ENCODE measurements at places on chromosomes 4 and X.

DNA sequence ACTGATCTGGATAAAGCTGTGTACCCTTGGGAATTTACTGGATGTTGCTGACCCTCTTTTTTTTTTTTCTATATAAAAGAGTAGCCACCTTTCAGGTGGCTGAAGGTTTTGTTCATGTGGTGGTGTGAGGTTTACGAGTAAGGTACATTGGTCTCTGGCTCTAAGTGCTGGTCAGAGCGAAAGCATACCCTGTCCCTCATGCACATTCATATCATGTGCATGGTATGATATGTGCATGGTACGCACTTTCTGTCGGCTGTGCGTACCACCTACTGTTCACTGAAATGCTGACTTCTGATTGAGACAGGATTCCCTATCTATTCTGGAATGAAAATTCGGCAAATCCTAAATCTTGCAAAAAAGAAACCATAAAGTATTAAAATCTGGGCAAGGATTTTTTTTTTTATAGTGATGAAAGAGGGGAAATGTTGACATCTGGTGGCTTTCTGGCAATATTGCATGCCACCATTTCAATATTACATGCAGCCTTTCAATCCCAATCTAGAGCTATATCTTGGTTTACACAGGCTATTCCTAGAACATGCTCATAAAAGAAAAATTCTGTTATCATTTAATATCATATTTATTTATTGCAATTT is 32.8 kb downstream of the FAM149A start:
- DNase-seq: no peak

DNA sequence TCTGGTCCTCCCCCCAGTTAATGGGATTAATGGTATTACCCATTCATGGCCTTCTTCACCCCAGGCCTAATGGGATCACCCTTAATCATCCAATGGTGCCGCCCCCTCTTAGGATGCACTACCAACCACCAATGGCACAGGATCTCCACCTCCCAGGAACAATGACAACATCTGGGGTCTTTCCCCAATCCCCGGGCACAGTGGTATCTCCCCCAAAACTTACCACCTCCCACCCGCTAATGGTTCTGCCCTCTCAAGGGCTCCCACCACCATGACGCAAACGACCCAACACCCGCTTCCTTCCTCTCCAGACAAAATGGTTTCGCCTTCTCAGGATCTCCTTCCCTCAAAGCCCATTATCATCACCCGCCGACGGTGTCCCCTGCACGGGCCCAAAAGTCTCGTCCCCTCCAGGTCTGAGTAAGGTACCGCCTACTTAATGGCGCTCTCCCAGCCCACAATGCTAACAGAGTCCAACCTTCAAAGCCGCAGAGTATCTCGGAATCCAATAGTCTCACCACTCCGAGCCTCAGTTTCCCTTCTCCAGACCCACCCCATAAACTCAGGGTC is 458 bp downstream of the GRIPAP1 start:
- peak; percentile 42 for DNase-seq

DNA sequence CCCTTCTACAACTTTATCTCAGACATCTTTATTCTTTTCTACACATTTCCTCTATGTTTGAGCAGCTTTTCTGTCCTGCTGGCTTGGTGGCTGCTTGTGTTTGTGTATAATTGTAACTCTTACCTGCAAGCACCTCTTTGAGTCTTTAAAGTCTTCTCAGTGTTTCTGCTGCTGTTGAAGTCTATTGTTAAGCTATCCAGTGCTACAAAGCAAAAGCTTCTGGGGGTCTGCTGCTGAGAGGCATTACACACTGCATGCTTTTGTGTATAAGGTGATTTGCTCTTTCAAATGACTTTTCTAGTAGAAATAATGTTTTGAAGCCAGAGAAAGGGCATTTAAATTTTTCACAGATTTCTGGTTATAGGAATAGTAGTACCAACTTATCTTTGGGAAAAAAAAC is 241.8 kb downstream of the DTHD1 start:
- DNase-seq: no peak

DNA sequence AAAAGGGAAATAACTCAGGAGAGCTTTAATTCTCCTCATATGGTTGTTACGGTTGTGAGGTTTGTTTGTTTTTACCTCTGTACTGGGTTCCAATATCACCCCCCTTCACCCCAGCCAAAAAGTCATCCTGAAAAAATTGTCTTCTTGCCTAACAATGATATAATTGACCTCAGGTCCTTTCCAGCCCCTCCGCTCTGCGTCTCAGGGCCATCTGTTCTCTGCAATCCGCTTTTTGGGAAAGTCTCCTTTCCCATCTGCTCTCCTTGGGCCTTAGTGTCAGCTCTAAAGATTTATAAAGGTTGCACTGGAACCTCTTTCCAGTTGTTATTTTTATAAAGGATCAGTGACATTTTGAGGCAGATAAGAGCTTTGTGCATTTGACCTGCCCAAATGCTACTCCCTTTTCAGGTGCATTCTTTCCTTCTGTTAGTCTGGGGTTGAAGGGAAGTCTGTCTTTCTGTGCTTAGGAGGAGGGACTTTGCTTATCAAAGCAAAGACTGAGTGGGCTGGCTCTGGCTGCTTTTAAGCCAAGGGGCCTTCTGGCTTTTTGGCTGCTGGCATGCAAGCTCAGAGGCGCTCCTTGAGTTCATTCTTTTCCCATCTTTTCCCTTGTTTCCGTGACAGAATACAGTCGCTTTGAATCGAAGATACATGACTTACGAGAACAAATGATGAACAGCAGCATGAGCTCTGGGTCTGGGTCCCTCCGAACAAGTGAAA is 34.1 kb downstream of the DLG3 start:
- DNase-seq: no peak

- DNase-seq: no peak
Observed at GRCh38 chr4:85717351-85717750, 242.4 kb downstream of the ARHGAP24 start.

DNA sequence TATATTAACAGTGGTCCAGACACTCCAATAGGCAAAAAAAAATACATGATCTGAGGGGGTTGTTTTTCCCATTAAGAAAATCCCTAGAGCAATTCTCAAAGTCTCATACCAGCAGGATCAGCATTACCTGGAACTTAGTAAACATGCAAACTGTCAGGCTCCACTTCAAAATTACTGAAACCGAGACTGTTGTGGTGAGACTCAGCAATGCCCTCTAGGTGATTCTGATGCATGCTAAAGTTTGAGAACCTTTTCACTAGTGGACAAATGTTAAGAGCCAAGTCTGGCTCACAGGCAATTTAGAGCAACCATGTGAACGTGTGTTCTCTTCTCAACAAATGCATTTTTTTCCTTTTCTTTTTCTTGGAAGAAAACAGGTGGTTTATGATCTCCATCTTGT is 30.2 kb downstream of the NEK1 start:
- peak; percentile 49 for DNase-seq

- DNase-seq: no peak
Observed at GRCh38 chr4:159401791-159402380, 299.0 kb downstream of the RAPGEF2 start.

GRCh38 chrX:72381439-72382201 is 75.9 kb upstream of the CITED1 start:
- no peak for DNase-seq

DNA sequence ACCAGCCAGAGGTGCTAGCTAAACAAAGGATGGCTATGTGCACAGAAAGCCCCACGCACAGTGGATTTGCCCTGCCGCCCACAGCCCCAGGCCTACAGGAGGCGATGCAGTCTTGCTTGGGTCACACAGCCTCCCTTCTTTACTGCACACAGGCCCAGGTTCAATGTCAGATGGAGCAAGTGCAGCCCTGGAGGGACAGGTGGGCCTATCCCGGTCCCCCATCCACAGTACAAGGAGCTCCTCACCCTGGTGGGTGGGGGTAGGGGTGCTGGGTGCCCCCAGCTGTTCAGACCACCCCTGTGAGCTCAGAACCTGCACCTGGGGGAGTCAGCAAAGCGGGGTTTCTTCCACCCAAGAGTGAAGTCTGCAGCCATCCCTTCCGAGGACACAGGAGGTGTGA is 87.8 kb downstream of the WFS1 start:
- no peak for DNase-seq

DNA sequence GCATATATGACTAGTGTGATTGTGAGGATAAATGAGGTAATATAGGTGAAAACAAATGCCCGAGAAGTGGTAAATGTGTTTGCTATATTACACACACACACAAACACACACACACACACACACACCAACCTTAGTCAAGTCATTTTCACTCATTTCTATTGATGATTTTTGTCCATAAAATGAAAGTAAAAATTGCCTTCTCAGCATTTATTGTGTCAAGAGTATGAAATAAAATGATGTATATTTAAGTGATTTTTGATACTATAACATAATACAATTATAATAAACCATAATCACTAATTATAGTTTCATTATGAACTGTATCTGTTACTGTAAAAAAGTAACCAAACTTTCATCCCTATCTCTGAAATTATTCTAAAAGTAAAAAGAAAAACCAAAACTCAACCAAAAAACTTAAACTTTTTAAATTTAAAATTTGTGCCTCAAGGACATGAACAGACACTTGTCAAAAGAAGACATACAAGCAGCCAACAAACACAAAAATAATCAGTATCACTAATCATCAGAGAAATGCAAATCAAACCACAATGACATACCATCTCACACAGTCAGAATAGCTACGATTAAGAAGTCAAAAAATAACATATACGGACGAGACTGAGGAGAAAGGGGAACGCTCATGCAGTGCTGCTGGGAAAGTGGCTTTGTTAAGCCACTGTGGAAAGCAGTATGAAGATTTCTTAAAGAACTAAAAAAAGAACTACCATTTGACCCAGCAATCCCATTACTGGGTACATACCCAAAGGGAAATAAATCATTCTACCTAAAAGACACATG is 601.0 kb downstream of the TMA16 start:
- no peak for DNase-seq

GRCh38 chr4:133314991-133315390 is 165.9 kb downstream of the PCDH10 start:
- DNase-seq: no peak

- DNase-seq: no peak
Observed at GRCh38 chrX:124028182-124028581, 66.7 kb downstream of the STAG2 start.

DNA sequence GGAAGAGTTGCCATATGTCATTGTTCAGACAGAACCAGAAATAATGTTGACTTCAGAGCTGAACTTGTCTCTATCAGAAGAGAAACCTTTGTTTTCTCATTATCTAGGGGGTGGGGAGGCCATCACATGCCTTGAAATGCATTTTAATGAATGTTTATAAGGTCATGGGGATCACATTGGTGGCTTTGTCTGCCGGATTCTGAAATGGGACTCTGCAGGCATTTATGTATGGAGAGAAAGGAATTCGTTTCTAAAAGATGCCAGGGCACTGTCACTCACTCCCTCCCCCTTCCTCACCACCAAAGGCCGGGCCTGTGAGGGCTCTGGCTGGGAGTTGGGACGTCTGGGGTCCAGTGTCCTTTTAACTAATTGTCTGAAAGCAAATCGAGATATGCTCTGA is 102.2 kb downstream of the MAMLD1 start:
- no peak for DNase-seq

DNA sequence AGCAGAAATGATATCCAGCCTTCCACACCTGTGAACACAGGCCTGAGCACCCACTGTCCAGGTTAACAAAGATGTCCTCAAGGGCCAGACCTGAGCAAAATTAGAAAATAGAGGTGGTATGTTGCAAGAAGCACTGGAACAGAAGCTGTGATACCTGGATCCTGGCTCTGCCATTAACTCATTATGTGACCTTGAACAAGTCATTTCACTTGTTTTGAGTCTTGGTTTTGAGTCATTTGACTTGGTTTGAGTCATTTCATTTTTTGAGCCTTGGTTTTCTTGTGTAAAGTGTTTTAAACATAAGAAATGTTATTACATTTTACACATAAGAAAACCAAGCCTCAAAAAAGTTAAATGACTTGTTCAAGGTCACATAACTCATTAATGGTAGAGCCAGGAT is 2.9 kb upstream of the NWD2 start:
- DNase-seq: peak; percentile 59

DNA sequence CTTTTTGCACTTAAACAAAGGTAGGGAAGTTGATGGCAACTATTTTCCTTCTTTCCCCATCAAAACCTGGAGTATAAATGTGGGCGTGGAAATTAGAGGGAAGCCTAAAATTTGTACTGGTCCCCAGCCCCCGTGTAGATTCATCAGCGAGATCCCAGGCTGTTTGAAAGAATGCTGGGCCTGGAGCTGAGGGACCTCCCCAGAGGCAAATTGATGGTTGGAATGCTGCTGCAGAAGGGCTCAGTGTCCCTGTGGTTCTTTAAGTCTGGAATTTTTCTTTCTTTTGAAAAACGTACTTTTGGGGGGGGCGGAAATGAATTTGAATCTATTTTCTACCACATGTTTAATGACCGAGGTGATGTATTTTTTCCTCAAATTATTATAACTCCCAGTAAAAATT is 197.2 kb downstream of the CBR4 start:
- DNase-seq: no peak

DNA sequence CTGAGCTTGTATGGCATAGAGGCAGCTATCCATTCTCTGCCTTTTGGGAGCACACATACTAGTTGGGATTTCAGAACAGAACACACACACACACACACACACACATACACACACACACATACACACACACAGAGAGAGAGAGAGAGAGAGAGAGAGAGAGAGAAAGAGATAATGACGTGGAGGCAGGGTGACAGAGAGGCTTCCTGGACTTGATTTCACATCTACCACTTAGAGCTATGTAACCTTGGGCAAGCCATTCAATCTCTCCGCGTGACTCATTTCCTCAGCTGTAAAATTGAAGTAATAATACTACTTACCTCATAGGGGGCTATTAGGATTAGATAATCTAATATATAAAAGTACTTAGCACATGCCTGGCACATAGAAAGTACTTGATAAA is 12.3 kb upstream of the GRIA3 start:
- DNase-seq: no peak

DNA sequence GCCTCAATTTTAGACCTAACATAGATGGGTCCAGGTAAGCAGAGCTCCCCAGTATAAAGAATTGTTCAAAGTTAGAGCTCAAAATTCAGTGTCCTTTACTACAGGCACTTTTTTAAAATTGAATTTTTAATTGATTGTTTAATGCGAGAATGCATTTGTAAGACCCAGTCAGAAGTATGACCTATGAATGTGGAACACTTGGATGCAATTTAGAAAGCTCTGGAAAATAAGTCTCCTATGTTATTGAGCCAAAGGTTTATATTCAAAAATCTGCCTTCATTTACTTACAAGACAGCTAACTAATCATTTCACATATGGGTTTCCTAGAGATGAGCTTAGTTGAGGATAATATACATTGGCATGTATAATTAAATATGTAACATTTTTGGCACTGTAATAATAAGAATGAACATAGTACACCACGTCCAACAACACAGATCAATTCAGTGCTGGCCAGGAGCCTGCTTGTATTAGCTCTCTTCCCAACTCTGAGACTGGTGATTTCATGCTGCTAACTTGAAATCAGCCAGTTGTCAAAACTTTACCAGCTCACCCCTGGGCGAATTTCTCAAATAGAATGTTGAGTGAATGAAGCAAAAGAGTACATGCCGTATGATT is 197.2 kb upstream of the NPY2R start:
- no peak for DNase-seq

DNA sequence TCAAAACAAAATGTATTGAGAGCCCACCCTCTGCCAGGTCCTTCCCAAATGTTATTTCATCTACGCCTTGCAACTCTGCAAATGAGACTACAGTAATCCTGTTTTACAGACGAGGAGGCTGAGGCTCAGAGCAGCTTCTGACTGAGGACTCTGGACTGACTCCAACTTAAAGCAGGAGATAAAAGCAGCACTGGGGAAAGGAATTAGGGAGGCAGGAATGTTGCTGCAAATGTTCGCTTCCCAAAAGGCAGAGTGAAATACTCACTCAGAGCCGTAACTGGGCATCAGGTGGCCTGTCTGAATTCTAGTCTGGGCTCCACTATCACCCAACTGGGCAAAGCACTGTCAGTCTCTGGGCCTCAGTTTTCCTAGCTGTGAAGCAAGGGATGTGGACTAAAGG is 94.7 kb upstream of the SRD5A3 start:
- DNase-seq: no peak

GRCh38 chr4:13207226-13207625 is 276.9 kb downstream of the RAB28 start:
- DNase-seq: no peak

Data from activated CD4-positive, alpha-beta T cell treated with anti-CD3 and anti-CD28 coated beads, Interleukin-2, Interleukin-4, amounts not matched to agents 100 ng/mL and 50 ng/mL, durations not matched to agents 16 hours and 8 hours (primary cell).